ENCODE measurements at places on chromosomes 5 and 9.

DNA sequence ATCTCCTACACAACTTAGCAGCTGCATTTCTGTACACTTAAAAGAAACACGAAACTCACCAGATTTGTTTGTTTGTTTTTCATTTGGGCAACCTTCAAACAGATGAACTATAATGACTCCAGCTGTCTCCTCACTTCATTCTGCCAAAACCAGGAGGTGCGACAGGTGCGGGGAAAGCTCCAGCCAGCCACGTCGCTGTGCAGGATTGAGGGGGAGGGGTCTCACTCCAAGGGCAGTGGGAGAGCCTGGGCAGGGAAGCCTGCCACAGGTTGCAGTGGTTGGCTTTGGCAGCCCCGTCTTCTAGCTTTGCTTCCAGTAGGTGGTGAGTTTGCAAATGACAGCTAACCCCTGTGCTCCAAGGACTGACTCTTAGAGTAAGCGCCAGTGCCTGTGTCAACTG lies 215.8 kb downstream of the CEMIP2 start:
- no peak for DNase-seq

GRCh38 chr5:39783756-39784421 lies 359.1 kb upstream of the DAB2 start:
- no peak for DNase-seq

GRCh38 chr5:174272671-174273070 lies 227.2 kb downstream of the NSG2 start:
- no peak for DNase-seq

- no peak for DNase-seq
These were observed 93.7 kb downstream of the LHX2 start for GRCh38 chr9:124105266-124105665.

- DNase-seq: no peak
These were observed 467.1 kb downstream of the ZNF608 start for GRCh38 chr5:124279146-124279876.

GRCh38 chr5:170115925-170116324 lies 10.2 kb downstream of the FOXI1 start:
- DNase-seq: no peak

DNA sequence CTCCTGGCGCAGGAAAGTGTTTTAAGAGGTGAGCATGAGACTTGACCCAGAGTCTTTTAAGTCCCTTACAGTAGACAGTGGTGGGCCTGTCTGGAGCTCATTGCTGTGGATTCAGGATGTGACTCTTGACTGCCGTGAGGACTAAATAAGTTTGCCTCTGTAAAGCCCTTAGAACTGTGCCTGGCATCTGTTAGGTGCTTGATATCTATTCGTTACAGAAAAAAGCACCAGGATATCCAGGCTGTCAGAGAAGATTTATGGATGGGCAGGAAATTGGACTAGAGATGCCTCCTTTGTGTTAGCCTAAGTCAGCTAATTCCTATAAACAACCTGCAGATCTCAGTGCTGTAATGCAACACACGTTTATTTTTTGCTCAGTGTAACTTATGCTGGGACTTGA lies 12.6 kb downstream of the ERGIC1 start:
- no peak for DNase-seq

DNA sequence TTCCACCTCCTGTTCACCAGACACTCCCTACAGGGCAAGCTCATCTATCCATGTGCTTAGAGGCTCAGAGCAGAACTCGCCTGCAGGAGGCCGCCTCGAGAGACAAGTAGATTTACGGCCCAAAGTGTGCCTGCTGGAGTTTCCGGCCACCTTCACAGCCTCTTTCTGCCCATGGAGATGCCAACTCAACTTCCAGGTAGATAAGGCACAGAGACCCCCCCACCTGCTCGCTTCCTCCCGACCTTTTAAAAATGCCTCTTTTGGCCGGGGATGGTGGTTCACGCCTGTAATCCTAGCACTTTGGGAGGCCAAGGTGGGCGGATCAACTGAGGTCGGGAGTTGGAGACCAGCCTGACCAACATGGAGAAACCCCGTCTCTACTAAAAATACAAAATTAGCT lies 46.6 kb downstream of the EXD3 start:
- DNase-seq: no peak

Data from KBM-7 (cell line).